ENCODE measurements at places on chromosomes 11 and 22.

GRCh38 chr11:8301622-8302021 is 37.9 kb upstream of the LMO1 start:
- no peak for DNase-seq

DNA sequence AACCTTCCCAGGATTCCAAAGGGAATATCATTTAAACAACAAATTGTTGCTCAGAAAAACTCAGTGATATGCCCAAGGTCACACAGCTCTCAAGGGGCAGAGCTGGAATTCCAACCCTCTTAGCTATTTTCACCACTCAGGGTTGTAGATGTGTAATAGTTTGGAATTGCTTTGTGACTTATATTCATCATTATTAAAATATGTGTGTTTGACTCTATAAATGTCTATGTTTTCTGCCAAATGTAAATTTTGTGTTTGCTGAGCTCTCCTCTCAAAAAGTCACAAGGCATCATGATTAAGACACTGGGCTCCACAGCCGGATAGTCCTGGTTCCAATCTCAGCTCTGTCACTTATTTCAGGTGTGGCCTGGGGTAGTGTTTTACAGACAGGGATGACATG is 407.3 kb downstream of the TMEM135 start:
- DNase-seq: no peak

DNA sequence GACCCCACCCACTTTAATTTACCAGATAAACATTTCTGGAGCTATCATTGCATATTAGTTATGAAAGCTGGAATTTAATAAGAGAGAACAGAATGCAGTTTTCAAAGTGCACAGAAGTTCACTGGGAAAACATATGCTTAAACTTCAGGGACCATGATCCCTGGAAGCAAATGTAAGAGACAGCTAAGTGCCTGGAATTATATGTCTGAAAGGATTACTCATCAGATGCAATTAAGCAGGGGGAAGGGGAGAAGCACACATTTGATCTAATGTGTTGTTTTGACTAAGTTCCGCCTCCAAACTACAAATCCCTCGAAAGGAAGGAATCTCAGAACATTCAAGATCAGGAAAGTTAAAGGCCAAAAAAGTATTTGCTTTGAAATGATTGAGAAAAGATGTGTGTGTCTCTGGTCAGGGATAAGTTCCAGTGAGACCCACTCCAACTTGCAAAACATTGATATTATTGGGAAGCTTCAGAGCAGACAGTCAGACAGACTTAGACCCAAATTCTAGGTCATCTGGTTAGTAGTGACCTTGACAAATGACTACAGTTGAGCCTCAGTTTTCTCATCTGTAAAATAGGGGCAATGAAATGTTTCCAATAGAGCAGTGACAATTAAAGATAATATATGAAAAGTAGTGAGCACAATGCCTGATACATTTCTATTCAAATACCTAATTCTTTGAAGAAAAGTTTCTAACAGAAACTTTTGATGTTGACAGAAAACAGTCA is 147.6 kb downstream of the ME3 start:
- DNase-seq: no peak

DNA sequence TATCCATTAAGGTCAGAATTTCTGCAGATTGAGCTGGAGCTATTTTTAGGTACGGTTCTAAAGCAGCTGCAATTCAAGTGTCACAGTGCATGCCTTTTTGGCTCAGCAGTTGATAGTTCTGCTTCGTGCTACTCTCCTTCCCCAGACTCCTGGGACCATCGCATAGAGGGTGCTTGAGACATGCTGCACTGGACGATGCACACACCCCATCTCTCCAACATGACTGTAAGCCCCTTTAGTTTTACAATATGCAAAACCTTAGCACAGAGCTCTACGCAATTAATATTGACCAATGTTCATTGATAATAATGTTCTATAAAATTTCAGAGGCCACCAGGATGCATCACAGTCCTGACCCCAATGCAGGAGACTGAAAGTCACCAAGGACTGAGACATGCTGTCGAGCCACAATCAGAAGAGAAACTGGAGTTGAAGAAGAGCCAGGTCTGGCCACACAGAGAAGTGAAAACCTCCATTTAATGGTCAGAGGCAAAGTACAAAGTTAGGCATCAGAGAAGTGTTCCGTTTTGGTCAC is 120.9 kb upstream of the ZC3H12C start:
- no peak for DNase-seq

DNA sequence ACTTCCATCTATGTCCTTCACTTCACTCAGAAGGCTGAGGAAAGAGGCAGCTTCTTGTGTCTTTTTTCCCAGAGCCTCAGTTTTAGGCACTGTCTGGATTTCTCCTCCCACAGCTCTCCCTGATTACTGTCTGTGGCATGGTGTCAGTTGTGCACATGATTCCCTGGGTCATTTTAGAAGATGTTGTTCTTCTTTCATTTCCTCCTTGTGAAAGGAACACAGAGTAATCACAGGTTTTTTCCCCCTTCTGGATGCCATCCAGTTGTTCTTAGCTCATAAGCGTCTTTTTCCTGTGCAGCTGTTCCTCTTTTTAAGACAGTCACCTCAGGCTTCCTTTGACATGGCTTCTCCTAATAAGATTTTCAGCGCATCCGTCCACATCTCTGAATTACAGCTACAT is 212.2 kb downstream of the FAM181B start:
- no peak for DNase-seq

DNA sequence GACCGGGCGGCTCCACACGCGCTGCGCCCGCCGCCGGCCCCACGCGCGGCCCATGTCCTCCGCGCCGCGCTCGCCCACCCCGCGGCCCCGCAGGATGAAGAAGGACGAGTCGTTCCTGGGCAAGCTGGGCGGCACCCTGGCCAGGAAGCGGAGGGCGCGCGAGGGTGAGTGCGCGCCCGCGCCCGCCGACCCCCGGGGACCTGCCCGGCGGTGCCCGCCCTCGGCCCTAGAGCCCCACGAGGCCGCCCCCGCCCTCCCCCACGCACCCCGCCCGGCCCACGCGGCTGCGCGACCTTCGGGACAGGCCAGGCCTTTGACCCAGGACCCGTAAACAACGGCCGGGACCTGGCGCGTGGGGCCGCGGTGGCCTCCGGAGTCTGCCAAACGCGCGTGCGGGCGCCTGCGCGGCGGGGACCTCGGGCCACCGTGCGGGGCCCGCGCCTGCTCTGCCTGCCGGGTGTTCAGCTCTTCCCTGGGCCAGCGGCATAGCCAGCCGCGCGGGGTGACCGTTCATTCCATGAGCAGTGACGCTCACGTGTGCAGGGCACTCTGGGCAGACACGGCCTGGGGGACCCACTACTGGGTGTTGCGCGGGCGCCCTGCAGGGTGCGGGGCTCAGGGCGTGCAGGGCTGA is at the start of gene PARVB:
PARVB (plus strand) TSS at position 15 of the 634 bp plus-strand sequence; CDS start at position 53, 38 bp downstream.
- peak; percentile 32 for DNase-seq

- DNase-seq: no peak
These were observed 442.2 kb downstream of the BUD13 start for GRCh38 chr11:116330439-116331185.

DNA sequence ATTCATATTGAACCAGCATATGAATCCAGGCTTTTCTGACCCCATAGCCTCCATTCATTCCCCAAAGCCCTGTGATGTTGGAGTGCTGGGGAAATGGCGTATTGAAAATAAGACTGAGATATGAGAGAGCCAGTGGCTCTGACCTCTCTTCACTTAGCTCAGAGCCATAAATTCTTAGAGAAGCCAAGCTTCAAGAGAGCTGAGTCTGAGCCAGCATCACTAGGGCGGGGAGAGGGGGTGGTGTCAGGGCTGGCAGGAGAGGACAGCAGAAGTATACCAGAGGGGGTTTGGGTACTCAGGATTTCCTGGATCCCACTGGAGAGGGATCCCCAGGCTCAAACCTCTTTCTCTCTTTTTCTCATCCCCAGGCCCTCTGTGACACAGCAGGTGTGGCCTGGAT is 16.7 kb upstream of the MOGAT2 start:
- no peak for DNase-seq

GRCh38 chr11:117199916-117200812 is 994 bp downstream of the TAGLN start:
- no peak for DNase-seq

DNA sequence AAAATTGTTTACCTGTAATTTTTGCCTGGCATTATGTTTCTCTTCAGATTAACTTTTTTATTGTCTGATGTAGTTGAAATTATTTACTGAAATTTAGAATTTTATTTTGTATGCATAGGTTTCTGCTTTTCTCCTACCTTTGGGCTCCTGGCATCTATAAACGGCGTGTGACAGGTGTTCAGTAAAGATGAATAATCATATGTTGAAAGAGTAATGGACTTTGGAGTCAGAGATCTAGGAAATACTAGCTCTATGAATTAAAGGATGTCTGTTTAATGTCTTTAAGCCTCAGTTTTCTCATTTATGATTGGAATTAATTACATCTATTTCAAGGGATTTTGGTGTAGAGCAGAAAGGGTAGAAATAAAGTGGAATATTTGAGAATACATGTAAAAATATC is 7.2 kb upstream of the ANGPTL5 start:
- no peak for DNase-seq

- no peak for DNase-seq
These were observed 20.4 kb upstream of the EMSY start for GRCh38 chr11:76424379-76424778.

- no peak for DNase-seq
These were observed 15.0 kb downstream of the CPT1A start for GRCh38 chr11:68826726-68827125.

- DNase-seq: no peak
These were observed 39.3 kb upstream of the SORL1 start for GRCh38 chr11:121412711-121413415.

DNA sequence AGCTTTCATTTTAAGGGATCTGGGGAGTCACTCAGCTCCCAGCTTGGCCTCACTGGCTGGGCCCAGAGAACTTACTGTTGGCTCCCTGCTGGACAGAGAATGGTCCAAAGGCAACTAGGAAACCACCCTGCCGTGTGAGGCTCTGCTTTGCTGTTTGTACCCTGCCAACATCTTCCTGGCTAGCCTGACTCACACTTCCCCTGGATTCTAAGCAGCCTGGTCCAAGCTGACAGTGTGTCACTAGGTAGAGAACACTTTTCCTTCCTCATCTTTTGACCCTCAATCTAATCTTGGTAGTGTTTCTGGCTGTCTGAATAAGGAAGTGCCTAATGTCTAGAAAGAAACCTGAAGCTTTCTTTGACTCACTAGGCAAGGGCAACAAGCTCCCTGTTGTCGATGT is 76.7 kb downstream of the FAR1 start:
- DNase-seq: no peak

All from CD4-positive, alpha-beta T cell treated with Interleukin-17A for 1 hour (primary cell).